ENCODE measurements at places on chromosomes 2 and 18. TPM values are rescaled to one million over a fixed set of nuclear protein-coding genes. Genes with fewer than 3 reads are reported as not detected.

The ANKRD30B gene
- total RNA-seq = 17.2 TPM

The LCT gene
- 0.04 TPM for total RNA-seq

GRCh38 chr2:55420439-55420725 lies 726 bp upstream of the CCDC88A start:
- DNase-seq = no peak

DNA sequence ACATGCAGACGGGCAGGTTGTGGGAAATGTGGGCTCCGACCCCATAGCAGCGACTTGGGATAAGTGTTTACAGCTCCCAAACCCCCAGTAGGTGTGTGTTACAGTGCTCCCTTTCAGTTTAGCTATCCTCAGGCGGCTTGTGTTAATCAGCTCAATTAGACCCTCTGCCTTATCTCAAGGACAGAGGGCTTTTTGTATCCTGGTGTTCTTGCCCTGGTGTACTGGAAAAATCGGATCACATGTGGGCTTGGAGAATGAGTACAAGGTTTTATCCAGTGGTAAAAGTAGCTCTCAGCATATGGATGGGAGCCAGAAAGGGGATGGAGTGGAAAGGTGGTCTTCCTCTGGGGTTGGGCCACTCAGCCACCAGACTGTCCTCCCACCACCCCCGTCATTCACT lies 264.7 kb upstream of the SYT4 start:
- no peak for DNase-seq

GRCh38 chr2:215672406-215672805 lies 236.5 kb upstream of the FN1 start:
- DNase-seq = no peak

GRCh38 chr2:8600456-8600855 lies 81.4 kb upstream of the ID2 start:
- no peak for DNase-seq

- DNase-seq = no peak
Measured at GRCh38 chr2:200300638-200301314, 5.7 kb upstream of the SPATS2L start.

All from sciatic nerve (tissue), 2 donors.